ENCODE measurements at places on chromosomes 6 and 20.

GRCh38 chr6:17032988-17033634 lies 68.7 kb upstream of the STMND1 start:
- peak; percentile 58 for DNase-seq

DNA sequence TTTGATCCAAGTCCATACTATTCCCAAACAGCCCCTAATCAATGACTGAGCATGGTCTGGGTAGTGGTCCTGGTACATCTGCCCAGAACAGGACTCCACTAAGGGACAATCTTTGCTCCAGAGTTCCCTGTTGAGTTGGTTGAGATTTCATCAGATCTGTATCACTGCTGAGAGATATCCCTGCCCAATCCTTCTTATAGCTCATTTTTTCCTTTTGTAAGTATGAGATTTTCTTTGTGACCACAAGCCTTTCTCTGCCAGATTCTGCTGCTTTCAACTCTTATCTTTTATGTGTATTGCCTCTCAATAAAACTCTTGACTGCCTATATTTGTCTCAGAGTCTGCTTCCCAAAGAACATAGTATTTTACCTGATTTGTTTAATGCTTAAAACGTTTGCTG lies 46.2 kb upstream of the LAMA2 start:
- no peak for DNase-seq

DNA sequence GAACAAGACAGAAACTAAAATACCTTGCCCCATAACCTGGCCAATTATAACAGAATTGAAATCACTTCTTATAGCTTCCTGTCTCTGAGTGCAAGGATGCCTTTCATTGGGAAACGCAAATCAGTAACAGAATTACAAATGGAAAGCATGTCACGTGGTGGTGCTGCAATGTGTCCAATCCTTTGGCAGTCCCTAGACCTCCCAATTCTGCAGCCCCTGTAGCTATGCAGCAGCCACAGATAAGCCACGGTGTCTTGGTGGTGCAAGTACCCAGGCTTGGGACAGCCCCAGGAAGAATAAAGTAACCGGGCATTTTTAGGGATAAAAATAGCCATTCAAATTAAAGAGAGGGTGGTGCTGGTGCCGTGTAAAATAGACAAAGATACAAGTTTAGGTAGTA lies 134.6 kb upstream of the CCN2 start:
- DNase-seq = no peak

GRCh38 chr6:71034563-71035345 lies 77.9 kb upstream of the B3GAT2 start:
- DNase-seq = no peak

GRCh38 chr20:32762754-32763201 lies 593 bp downstream of the DNMT3B start:
- DNase-seq = no peak

GRCh38 chr6:1423578-1423977 lies 34.2 kb downstream of the FOXF2 start:
- no peak for DNase-seq

DNA sequence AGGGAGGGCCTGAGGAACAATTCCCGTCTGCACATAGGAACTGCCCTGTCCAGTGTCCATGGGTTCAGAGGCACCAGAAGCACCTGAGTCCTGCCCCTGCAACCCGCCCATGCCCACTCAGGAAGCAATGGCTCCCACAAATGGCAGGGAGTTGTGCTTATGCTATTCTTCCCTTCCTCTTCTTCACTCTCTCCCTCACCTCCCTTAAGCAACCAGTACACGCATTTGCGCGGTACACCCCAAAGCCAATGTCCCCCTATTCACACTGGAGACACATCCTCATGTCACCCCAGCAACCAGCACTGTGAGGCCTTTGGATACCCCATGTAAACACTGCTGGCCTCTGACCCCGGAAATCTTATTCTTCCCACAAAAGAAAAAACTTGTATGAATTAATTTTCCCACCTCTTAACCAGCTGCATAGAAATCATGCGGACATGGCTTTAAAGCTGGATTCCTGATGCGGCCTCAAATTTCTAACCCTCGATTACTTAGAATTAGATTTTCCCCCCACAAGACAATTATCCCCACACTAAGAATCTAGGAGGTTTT lies 30.9 kb downstream of the FYN start:
- DNase-seq = no peak

DNA sequence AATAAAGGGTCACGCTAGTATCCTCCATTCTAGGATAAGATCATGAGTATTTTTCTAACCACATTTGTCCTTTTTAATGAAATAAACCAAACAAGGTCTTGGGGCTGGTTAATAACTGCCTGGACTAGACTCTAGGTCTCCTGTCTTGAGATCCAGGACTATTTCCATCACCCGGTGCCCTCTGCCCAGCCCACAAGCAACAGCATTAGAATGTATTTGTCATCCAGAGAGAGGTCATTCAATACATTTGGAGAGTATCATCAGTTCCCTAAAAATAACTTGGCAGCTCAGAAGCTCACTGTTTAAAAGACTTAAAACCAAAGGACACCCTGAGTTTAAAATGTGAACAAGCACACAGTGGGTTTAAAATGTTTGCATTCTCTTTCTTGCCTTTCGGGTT lies 4.4 kb upstream of the RBM24 start:
- no peak for DNase-seq

GRCh38 chr20:50540620-50541605 lies 30.7 kb downstream of the PTPN1 start:
- peak; percentile 21 for DNase-seq

- DNase-seq = no peak
Measured at GRCh38 chr6:116027801-116028200, 32.9 kb downstream of the FRK start.

GRCh38 chr6:118350881-118351430 lies 197.1 kb upstream of the PLN start:
- DNase-seq = no peak

DNA sequence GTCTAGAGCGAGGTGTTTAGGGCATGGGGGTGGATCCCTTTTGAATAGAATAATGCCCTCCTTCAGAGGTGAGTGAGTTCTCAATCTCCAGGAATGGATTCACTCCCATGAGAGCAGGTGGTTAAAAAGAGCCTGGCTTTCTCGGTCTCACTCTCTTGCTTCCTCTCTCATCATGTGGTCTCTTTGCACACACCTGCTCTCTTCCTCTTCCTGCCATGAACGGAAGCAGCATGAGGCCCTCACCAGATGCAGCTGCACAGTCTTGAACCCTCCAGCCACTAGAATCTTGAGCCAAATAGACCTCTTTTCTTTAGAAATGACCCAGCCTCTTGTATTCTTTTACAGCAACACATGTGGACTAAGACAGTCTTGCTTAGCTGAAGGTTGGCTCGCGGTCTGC lies 119.3 kb downstream of the BMP7 start:
- DNase-seq = no peak

DNA sequence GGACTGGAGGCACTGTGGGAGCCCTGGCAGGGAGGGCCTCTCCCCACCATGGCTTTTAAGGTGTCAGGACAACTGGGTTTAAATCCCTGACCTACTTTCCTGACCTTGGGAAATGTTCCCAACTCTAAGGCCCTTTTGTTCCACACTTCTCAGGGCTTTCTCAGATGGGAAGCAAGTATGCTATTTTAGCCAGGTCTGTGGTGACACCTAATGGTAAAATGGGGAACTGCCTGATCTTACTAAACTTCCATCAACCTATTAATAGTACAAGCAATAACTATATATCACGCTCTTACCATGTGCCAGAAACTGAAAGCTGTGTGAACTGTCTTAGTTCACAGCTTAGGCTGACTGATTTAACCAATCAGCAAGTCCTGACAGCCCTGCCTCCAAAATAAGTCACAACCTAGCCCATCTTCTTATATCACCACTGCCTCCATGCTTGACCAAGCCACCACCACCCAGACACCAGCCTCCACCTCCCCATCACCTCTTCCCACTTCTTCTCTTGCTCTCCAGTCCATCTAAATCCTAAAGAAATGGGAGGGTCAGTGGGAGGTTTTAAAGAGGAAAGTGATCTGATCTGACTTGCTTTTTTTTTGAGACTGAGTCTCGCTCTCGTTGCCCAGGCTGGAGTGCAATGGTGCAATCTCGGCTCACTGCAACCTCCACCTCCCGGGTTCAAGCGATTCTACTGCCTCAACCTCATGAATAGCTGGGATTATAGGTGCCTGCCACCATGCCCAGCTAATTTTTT lies 6.9 kb upstream of the BLCAP start:
- DNase-seq = no peak

DNA sequence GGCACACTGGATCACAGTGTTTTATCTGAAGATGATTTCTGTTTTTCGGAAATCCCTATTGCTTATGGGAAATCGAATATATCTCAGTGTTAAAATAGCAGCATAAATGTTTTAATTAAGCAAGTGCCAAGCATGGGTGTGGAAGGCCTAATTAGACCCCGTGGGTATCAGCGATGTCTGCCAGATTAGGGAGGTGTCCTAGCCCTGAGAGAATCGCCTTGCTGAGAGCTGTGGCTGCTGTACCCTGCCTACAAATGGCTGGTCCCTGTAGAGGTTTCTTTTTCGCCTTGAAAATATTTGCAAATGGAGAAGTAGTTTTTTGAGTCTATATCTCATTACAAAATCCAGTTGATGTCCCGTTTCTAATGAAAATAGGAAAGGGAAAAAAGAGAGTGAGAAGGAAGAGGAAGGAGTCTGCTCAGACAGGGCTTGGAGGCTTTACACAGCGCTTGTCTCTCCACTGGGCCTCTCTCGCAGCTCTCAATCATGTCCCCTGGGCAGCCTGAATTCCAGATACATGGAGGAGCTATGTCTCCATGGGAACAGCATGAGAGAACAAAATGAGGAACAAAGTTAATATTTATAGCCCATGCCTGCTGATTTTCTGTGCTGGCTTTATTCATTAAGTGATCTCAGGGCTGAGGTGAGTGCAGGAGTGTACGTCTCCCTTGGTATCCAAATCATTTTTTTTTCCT lies 35.2 kb upstream of the BCLAF1 start:
- DNase-seq = no peak

- DNase-seq = no peak
Measured at GRCh38 chr6:4039348-4039747, 39.6 kb downstream of the FAM217A start.

DNA sequence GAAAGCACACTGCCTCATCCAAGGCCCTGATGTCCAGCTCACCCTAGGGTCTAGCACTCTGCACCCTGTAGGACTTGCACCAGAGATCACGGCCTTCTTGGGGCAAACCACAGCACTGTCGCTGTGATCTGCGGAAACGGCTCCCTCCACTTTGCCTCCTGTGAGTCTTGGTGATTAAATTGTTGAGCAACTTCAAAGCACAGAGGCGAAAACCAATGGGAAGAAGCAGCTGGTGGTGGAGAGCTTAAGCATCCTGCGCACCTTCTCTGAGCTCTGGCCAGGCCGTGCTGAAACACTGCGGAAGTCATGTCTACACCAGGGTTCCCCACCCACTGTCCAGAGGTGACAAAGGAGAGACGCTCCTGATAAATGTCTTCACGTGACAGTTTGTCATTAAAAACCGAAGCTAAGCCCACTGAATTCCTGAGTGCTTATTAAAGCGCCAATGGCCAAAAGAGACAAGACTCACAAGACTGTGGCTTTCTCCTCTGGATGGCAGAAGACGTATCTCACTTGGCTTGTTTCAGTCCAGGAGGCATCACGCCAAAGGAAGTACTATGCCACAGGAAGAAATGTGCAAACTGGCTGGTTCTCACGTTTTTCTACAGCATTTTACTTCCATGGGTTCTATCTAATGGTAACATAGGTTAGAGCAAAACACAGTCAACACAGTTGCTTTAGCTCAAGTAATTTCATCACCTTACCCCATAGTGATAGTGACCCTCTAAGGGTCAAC lies 3.1 kb downstream of the RAMACL start:
- DNase-seq = no peak

- DNase-seq = no peak
Measured at GRCh38 chr6:67000121-67000520, 1293.1 kb upstream of the EYS start.

GRCh38 chr20:57928181-57928967 lies 218.6 kb upstream of the PMEPA1 start:
- no peak for DNase-seq

DNA sequence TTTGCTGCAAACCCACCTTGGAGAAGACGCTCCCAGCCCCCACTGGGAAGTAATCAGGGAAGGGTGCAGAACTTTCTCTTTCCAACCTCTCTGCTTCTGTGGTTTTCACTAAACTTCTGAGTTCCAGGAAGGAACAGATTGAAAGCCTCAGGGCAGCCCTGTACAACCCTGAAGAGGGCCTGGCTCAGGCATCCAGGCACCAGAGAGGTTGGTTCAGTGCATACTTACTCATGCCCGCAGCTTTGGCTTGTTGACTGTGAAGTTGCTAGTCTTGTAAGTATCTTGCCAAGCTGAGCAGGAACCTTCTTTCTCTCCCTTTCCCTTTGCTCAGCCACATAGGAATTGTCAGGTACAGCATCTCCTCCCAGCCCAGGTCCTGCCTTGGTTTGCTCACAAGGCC lies 272.2 kb upstream of the FOXQ1 start:
- no peak for DNase-seq

GRCh38 chr20:36847009-36847709 lies 28.8 kb upstream of the TLDC2 start:
- DNase-seq = peak; percentile 59

- no peak for DNase-seq
Measured at GRCh38 chr20:48782053-48782452, 45.7 kb downstream of the PREX1 start.

- no peak for DNase-seq
Measured at GRCh38 chr6:14729129-14729871, 516.6 kb upstream of the JARID2 start.

GRCh38 chr6:42251911-42252637 lies 34.4 kb upstream of the MRPS10 start:
- no peak for DNase-seq

DNA sequence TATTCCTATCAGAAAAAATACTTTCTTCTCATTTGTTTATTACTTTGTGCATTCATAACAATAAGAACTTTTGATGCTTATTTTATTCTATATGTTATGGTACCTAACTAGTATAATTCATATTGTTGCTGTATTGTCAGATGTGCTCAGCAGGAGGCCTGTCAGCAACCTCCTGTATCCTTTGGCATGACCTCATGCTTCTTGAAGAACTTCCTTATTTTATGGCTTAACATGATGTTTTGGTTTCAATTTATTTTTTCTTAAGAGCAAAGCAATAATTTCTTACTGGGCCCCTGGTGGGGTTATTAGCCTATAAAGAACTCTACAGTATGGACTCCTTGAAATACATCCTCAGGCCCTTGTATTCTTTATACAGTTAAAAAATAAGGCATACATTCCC lies 17.3 kb downstream of the GGTLC1 start:
- no peak for DNase-seq

DNA sequence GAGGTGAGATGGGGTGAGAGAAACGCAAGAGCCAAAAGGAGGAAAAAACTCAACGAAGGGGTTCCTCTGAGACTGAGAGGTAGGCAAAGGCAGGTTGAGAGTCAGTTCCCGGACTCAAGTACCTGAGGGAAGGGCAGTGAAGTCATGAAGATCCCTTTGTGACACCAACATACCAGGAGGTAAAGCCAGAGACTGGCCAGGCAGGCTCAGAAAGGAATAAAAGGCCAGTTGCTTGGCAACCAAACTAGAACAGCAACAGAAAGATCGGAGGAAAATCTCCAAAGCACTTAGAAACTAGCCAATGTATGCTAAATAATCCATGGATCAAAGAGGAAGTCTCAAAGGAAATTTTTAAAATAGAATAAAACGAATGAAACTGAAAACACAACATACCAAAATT lies 209.8 kb upstream of the PROKR2 start:
- DNase-seq = no peak

- DNase-seq = no peak
Measured at GRCh38 chr6:79466207-79466834, 70.9 kb downstream of the LCA5 start.

All from thoracic aorta (tissue), 2 donors.